Pons (tissue), 1 donor: ENCODE measurements at places on chromosomes 1 and 21.

GRCh38 chr1:215263636-215264035 lies 181.1 kb downstream of the KCNK2 start:
- no peak for DNase-seq

DNA sequence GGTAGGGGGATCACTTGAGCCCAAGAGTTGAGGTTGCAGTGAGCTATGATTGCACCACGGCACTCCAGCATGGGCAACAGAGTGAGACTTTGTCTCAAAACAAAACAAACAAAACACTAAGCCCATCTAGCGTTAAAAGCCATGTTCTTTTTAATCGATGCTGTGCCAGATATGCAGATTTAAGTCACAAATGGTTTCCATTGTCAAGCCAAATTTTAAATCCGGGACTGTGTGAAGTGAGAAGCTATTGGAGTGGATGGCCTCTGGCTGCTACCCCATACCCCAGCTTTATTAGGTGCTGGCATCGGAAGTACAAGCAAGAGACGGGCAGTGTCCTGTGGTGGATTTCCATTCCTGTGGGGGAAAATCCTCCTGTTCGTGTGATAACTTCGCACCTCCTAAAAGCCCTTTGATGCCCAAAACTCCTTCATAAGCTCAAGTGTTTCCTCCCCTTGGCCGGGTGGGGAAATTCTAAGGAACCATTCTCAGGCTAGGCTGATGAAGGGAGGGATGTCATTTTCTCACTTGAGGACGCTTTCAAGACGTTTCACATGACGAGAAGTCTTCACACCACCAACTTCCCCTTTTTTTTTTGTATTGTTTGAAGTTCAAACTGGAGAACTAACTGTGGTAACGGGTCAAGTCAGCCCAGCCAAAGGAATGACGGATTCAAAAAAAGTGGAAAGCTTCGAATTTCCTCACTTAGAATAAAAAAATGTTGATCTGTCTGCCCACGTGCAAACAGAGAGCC lies 140.8 kb downstream of the KAZN start:
- DNase-seq: no peak

DNA sequence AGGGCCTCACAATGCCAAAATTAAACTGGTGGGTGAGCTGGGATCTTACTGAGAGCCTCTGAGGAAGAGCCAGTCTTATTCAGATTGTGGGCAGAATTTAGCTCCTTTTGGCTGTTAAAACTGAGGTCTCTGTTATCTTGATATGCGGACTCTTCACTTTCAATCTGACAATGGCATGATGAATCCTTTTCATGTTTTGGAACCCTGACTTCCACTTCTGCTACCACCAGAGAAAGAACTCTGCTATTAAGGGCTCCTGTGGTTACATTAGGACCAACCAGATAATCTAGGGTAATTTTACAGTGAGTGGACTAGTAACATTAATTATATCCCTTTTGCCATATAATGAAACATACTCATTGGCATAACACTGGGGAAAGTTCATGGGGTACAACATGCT lies 219.0 kb downstream of the LRRIQ3 start:
- DNase-seq: no peak

GRCh38 chr1:237527761-237528160 lies 363.0 kb downstream of the ZP4 start:
- no peak for DNase-seq

- no peak for DNase-seq
These were observed 446.4 kb downstream of the AMY1C start for GRCh38 chr1:104196136-104196535.

DNA sequence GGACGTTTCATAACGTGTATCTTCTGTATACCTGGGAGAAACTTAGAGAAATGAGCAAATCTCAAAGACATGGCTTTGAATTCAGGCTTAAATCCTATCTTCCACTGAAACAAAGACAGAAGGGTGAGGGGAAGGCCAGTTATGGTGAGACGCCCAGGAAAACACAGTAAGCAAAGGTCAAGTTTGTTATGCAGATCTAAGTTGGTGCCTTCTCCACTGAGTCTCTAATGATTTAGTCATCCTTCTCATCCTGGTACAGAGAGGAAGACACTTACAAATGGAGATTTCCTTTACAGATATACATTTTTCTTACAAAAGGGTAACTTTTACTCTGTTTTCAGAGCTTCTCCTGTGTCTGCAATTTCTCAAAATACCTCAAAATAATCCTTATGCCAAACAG lies 64.4 kb downstream of the MAP3K7CL start:
- DNase-seq: no peak

GRCh38 chr1:24289937-24290595 lies 29.1 kb upstream of the GRHL3 start:
- DNase-seq: peak; percentile 94

- no peak for DNase-seq
These were observed 172.7 kb downstream of the NPHP4 start for GRCh38 chr1:5819391-5820025.

DNA sequence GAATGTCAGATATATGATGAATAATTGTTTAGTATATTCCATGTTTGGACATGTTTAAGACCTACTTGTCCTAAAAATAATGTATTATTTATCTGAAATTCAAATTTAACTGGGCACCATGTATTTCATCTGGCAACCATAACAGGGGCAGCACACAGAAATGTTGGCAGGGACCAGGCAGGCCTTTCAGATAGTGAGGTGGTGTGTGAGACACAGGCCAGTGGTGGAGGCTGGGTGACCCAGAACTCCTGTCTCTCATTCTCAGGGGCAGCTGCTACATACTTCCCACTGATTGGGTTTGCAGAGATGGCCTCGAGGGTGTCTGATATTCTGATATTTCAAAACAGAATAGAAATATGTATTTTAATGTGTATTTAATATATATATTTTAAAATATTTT lies 1.3 kb upstream of the FASLG start:
- no peak for DNase-seq

DNA sequence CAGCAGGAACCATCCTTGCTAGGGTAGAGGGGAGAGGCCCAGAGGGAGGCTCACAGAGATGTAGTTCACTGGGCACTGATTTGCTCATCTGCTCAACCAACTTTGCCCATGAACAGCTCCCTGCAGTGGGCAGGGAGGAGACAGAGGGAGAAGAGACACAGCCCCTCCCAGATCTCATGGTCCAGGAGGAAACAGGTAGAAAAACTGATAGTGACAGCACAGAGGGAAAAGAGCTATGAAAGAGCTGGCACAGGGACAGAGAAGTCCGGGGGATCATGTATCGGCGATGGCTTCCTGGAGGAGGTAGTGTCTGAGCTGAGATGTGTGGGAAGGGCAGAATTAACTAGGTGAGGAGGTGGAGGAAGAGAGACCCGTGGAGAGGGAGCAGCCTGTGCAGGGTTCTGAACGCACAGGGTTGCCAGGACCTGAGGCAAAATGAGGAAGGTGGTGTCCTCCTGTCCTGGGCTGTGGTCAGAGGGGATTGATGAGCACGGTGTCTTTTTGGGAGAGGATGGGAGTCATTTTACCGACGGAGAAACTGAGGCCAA lies 85.9 kb downstream of the PTPRU start:
- DNase-seq: no peak

GRCh38 chr21:43196826-43197225 lies 28.0 kb downstream of the CRYAA start:
- peak; percentile 69 for DNase-seq

DNA sequence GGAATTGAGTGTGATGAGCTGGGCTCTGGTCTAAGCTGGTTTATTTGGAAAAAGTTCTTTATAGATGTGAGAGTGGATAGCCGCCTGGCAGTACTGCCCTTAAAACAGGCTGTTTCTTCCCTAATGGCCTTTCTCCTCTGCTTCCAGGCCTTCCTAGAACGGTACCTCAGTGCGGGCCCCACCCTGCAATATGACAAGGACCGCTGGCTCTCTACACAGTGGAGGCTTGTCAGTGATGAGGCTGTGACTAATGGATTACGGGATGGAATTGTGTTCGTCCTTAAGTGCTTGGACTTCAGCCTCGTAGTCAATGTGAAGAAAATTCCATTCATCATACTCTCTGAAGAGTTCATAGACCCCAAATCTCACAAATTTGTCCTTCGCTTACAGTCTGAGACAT lies 49.2 kb downstream of the VANGL1 start:
- no peak for DNase-seq

DNA sequence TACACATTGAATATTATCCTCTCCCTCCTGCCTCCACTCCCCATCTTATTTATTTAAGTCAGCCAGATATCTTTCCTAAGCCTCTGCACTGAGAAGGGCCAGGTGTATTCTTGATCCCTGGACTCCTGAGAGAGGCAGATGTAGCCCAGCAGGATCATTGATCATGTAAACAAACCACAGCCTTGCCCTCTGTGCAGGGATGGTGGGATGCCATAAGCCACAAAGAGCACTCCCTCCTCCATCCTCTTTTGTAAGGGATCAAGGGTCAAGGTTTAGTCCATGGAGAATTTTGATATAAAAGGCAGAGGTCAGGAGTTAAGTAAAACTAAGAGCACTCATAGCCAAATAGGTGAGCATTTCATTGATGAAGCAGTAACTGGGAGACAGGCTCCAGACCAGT lies 17.3 kb downstream of the PHGDH start:
- DNase-seq: no peak

GRCh38 chr1:56240400-56240799 lies 339.0 kb downstream of the PLPP3 start:
- DNase-seq: no peak

- no peak for DNase-seq
These were observed 50.3 kb downstream of the GPR161 start for GRCh38 chr1:168086438-168086837.

GRCh38 chr1:201128476-201128875 lies 1.5 kb upstream of the ASCL5 start:
- no peak for DNase-seq

- no peak for DNase-seq
These were observed 5.5 kb upstream of the FOXO6 start for GRCh38 chr1:41355761-41356160.

DNA sequence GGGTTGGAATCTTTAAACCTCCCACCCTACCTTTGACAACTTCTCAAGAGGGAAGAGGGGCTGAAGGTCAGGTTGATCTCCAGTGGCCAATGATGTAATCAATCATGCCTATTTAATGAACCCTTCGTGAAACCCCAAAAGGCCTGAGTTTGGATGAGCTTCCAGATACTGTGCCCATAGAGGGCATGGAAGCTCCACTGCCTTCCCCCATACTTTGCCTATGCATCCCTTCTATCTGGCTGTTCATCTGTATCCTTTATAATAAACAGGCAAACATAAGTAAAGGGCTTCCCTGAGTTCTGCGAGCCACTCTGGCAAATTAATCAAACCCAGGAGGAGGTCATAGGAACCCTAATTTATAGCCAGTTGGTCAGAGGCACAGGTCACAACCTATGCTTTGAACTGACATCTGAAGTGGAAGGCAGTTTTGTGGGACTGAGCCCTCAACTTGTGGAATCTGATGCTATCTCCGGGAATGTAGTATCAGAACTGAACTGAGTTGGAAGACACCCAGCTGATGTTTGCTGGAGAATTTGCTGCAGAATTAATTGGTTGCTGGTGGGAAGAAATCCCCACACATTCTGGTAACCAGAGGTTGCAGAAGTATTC lies 24.8 kb downstream of the S100A10 start:
- DNase-seq: no peak

- no peak for DNase-seq
These were observed 351.9 kb downstream of the FAM72C start for GRCh38 chr1:143619851-143620250.

DNA sequence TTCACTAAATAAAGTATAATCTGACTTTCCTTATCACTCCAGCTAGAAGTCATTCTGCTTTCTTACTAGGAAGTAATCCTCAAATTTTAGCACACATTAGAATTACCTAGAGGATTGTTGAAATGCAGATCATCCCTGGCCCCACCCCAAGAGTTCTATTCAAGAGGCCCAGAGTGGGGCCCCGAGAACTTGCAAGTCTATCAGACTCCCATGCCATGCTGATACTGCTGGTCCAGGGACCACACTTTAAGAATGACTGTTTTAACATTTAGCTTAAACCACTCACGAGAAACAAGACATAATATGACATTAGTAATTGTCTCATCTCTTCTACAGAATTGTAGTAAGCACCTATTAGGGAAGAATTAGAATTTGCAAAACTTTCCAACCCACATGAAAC lies 7.7 kb upstream of the SYNJ1 start:
- no peak for DNase-seq

- DNase-seq: no peak
These were observed 47.0 kb downstream of the CNST start for GRCh38 chr1:246613096-246613758.

- DNase-seq: no peak
These were observed 36.2 kb downstream of the CELF3 start for GRCh38 chr1:151680391-151680790.

GRCh38 chr21:45531393-45532215 lies 10.6 kb downstream of the SLC19A1 start:
- DNase-seq: no peak

DNA sequence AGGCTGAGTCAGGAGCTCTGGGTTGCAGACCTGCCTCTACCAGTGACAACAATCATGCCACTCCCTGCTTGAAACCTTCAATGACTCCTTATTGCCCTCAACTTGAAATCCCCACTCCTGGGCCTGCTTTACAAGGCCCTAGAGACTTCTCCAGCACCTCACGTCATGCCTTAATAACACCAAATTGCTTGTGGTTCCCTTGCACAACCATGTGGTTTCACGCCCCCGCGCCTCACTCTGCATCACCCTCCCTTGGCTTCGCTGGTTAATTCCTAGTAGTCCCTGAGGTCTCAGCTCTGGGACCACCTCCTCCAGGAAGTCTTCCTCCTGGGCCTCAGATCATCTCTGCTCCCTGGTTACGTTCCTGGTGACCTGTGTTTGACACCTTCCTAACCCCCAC lies 33.0 kb downstream of the EPHA2 start:
- no peak for DNase-seq

DNA sequence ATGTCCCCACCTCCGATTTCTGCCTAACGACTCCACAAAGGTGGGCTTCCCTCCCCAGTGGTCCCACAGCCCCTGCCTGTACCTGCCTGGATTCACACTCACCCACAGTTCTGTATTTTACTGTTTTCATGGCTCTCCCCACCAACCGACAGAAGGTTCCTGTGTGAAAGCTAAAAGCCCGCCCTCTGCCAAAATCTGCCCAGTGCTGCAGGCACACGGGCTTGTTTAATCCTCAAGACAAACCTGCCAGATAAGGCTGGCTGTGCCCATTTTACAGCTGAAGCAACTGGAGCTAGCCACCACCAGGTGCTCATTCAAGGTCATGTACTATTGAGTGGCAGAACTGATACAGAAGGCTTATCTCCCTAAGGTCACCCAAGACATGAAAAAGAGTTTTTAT lies 114.5 kb downstream of the HIVEP3 start:
- no peak for DNase-seq

GRCh38 chr1:65812065-65812464 lies 19.4 kb downstream of the PDE4B start:
- DNase-seq: peak; percentile 84

- DNase-seq: no peak
These were observed 18.7 kb downstream of the CEP85 start for GRCh38 chr1:26252718-26253117.
